ENCODE measurements at places on chromosomes 7 and 10. TPM values are rescaled to one million over a fixed set of nuclear protein-coding genes. Genes with fewer than 3 reads are reported as not detected.

TFR2 gene
- 0.06 TPM for polyA plus RNA-seq

NYAP1 gene
- 0.35 TPM for polyA plus RNA-seq

PPP3CB gene
- polyA plus RNA-seq = 41.8 TPM

CLDN4 gene
- polyA plus RNA-seq = 0.16 TPM

LIPM gene
- not detected for polyA plus RNA-seq

OPALIN gene
- polyA plus RNA-seq = not detected

ANXA11 gene
- 182 TPM for polyA plus RNA-seq

CLRN3 gene
- not detected for polyA plus RNA-seq

CREB5 gene
- polyA plus RNA-seq = 23.3 TPM

JAKMIP3 gene
- polyA plus RNA-seq = 0.19 TPM

PCLO gene
- polyA plus RNA-seq = 0.01 TPM

TMEM140 gene
- polyA plus RNA-seq = 1.4 TPM

All from AG04450 (cell line).